Psoas muscle (tissue), 8 donors: ENCODE measurements at places on chromosomes 2 and 18. TPM values are rescaled to one million over a fixed set of nuclear protein-coding genes. Genes with fewer than 3 reads are reported as not detected.

DNA sequence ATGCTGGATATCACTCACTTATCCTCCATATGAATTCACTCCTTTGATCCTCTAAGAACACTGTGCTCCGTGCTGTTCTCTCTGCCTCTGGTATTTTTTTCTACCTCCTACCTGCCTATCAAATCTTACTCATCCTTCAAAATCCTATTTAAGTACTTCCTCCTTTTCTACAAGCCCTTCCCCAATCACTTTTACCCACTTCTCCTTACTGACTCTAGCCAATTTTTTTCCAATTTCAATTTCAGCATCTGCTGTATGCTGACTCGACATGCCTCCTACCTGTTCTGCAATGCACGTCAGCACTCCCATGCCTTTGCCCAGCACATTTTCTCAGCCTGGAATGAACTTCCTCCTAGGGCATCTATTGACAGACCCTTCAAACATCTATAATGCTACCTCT is 37.3 kb upstream of the LNPK start:
- H3K36me3 ChIP-seq = no peaks in the 10 kb centered on the region
- no peak overlapping the region for H3K27ac ChIP-seq
- no peak overlapping the region for H3K4me3 ChIP-seq
- no peaks in the 10 kb centered on the region for H3K27me3 ChIP-seq
- DNase-seq = no peak

DNA sequence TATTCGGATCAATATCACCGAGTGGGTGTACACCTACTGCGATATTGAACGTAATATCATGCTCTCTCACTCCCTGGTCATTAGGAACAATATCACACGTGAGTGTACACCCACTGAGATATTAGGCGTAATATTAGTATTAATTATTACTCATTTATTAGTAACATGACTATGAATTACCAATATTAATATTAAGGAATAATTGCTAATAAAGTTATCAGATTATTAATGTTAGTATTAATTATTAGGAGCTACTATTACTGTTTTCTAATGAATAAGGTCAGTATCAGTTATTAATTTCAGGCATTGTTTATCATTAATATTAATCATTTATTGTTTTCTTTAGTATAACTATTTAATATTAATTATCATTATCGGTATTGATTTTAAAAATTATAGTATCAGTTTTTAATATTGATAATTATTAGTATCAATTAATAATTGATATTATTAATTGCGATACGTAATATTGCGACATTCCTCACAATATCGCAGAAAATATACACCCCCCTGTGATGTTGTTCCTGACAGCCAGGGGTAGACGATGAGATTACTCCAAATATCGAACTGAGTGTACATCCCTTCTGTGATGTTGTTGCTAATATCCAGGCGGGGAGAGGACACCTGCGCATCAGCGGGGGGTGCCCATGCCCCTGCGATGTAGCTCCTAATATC is 84.2 kb downstream of the DAPL1 start:
- no peaks in the 10 kb centered on the region for H3K4me1 ChIP-seq
- no peaks in the 10 kb centered on the region for H3K36me3 ChIP-seq
- H3K27ac ChIP-seq = no peak overlapping the region
- H3K27me3 ChIP-seq = no peaks in the 10 kb centered on the region
- DNase-seq = no peak

- no peaks in the 10 kb centered on the region for H3K36me3 ChIP-seq
- no peak overlapping the region for H3K27ac ChIP-seq
- no peak for DNase-seq
- H3K27me3 ChIP-seq = no peaks in the 10 kb centered on the region
These were observed 12.2 kb downstream of the MYCN start for GRCh38 chr2:15952451-15953146.

DNA sequence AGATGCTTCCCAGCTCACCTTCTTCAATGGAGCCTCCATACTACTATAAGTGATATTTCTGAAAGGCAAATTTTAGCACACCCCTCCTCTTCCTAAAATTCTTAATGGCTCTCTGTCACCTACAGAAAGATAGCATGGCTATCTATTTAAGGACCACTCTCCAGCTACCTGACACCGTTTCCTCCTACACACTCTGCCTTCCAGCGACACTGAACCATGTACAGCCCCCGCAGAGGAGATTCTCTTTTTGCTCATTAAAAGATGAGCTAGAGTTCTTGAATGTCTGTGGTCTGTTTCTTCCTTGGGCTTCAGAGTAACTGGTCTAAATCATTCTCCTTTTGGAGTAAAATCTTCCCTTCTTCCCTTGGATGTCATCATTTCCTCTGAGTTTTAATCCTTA is 38.4 kb upstream of the GAREM1 start:
- H3K4me1 ChIP-seq = no peaks in the 10 kb centered on the region
- no peak overlapping the region for H3K4me3 ChIP-seq
- DNase-seq = no peak

DNA sequence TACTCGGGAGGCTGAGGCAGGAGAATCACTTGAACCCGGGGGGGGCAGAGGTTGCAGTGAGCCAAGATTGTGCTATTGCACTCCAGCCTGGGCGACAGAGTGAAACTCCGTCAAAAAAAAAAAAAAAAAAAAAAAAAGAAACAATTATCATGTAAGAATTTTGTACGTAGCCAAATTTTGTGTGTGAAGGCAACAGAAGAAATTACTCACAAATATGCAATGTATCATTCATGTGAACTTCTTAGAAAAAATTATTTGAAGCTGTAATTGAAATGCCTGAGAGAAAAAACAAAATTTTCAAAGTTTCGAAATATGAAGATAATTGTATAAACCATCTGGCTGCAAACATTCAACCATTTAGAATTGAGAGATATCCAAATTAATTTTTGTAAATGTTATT is 204.8 kb upstream of the PARD3B start:
- H3K4me3 ChIP-seq = no peak overlapping the region
- no peaks in the 10 kb centered on the region for H3K4me1 ChIP-seq
- H3K27ac ChIP-seq = no peak overlapping the region
- no peaks in the 10 kb centered on the region for H3K36me3 ChIP-seq
- no peak for DNase-seq

DNA sequence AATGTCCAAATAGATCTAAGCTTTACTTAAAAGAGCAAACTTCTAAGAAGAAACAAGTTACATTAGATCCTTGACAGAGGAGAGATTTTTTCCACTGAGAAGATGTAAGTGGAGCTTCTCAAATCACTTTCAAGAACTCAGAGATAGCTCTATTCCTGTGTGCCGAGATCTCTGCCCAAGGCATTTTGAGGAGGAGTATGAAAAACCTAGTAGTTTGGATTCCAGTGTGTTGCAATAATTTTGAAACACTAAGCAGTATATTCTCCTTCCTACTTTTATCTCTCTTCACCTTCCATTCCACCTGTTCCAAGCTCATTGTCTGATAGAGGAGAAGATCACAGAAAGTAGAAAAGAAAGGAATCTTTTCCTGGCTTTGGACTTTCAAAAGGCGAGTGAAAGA is 192.0 kb upstream of the TANK start:
- no peaks in the 10 kb centered on the region for H3K36me3 ChIP-seq
- no peak overlapping the region for H3K4me3 ChIP-seq
- no peaks in the 10 kb centered on the region for H3K27me3 ChIP-seq
- H3K4me1 ChIP-seq = no peaks in the 10 kb centered on the region
- no peak overlapping the region for H3K27ac ChIP-seq
- DNase-seq = no peak

DNA sequence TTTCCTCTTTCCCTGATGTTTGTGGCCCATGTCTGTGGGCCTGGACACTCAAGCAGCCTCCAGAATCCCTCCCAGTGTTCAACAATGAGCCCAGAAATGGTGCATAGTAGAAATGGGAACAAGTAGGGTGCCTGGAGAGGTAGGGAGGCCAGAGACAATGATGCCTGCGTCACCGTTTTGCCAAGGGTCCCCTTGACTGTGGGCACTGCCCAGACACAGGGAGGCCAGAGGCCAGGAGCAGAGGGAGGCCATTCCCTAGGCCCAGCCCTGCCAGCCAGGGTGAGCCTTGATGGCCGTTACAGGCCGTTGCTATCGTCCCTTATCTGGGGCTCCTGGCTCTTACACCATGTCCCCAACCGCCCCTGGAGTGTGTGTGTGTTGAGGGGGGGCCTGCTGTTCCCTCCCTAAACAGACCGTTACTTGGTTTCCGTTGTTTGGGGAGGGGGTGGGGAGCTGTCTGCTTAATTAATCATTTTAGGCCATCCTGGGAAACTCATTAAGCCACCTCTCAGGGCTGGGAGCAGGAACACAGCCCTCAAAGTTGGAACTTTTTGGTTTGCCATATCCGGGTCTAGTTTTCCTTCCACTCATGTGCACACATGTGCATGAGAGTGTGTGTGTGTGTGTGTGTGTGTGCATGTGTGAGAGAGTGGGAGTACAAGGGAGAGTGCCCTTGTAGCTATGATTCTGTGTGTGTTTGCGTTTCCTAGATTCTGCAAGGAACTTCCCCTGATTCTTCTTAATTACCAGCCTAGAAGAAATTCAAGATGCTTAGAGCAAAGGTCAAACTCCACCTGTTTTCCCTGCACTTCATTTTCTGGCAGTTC is 135.2 kb upstream of the HAAO start:
- H3K4me1 ChIP-seq = peaks cover 75% of the 10 kb centered on the region
- H3K36me3 ChIP-seq = no peaks in the 10 kb centered on the region
- DNase-seq = peak; percentile 67

DNA sequence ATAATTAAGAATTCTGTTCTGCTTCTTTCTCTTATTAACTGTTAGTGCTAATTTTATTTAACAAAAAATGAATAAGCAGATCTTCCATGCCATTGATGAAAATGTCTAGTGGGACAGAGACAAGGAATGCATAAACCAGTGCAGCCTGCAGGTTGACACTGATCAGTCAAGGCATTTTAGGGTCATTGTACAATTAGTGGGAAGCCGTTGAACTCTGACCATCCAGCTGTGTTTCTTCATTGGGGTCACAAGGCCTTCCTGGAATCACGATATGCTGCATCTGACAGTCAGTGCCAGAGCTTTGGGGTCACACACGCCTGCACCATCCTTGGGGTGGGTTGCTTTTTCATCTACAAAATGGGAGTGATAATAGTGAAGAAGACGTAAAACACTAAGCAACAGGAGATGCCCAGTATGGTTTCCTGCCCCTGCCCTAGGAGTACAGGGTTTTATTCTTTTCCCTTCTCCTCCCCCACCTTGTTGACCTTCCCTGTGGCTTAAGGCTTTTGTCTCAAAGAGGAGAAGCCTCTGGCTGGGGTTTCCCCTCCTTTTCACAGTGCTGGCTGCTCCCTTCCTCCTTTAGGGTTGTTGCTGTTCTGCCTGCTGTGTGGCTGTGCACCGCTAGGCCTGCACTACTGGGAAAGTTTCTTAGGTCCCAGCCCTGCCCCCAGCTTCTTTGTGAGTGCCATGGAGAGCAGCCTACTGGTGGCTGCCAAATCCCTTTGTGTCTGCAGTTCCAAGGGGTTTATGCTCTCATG is 245.6 kb downstream of the TPGS2 start:
- H3K4me3 ChIP-seq = no peak overlapping the region
- H3K27me3 ChIP-seq = no peaks in the 10 kb centered on the region
- H3K36me3 ChIP-seq = no peaks in the 10 kb centered on the region

DNA sequence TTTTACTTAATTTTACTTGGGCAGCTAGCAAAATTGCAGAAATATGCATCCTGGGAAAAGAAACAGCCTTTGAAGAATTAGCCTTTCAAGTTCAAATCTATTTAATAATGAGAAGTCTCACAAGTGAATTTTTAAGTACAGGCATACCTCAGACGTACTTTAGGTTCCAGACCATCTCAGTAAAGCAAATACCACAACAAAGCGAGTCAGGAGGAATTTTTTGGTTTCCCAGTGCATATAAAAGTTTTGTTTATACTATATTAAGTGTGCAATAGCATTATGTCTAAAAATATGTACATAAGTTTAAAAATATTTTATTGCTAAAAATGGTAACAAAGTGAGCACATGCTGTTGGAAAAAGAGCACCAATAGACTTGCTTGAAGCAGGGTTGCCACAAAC is 50.8 kb upstream of the TWSG1 start:
- H3K4me1 ChIP-seq = no peaks in the 10 kb centered on the region
- no peak overlapping the region for H3K27ac ChIP-seq
- H3K27me3 ChIP-seq = no peaks in the 10 kb centered on the region
- H3K4me3 ChIP-seq = no peak overlapping the region

DNA sequence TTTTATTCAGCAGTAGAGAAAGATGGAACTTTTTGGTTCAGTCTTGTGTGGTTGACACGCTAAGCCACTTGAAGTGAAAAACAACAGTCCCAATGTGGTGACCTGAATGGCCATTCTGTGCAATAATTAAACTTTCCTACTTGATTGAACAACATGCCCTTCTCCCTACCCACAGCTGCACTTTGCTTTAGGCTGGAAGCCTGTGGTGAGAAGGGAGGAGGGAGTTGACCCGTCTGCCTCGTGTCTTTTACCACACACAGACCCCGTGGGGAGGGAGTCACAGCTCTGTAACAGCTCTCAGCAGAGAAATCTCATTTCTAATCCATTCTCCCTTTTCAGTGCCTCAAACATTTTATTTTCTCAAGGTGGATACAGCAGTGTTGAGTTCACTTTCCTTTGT is 138.2 kb upstream of the PKDCC start:
- H3K4me1 ChIP-seq = peaks cover 14% of the 10 kb centered on the region
- no peaks in the 10 kb centered on the region for H3K27me3 ChIP-seq
- no peaks in the 10 kb centered on the region for H3K36me3 ChIP-seq

DNA sequence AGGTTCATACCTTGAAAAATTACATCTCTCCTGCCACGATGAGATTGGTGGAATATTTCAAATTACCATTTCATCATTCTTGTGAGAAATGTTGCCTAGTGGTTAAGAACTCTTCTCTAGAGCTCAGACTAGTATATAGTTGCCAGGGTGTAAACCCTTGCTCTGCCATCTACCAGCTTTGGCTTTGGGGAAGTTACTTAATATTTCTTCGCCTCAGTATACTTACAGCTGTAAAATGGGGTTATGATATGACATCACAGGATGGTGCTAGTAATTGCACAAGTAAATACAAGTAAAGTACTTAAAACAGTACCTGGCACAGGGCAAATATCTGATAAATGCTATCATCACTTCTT is 1.5 kb downstream of the SPOPL start:
- peak overlapping the region; percentile 95 for H3K27ac ChIP-seq
- H3K27me3 ChIP-seq = no peaks in the 10 kb centered on the region
- H3K36me3 ChIP-seq = peaks cover 7% of the 10 kb centered on the region
- H3K4me1 ChIP-seq = peaks cover 39% of the 10 kb centered on the region
- no peak for DNase-seq

DNA sequence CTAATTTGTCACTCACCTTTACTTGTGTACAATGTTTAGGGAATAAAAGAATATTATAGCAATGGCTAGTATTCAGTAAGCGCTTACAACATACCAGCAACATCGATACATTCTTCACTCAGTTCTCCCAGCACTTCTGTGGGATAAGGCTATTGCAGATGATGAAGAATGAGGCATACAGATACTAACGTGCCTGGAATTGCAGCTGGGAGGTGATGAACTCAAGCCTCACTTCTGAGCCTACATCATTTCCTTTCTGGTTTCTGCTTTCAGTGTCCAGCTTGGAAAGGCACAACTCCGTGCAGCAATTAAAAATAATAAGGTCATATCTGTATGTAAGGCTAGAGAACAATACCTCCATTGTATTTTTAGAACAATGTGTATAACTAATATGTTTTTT is 95.4 kb upstream of the AQP4 start:
- H3K4me3 ChIP-seq = no peak overlapping the region
- no peak for DNase-seq
- peaks cover 12% of the 10 kb centered on the region for H3K4me1 ChIP-seq
- no peaks in the 10 kb centered on the region for H3K27me3 ChIP-seq

Gene BCL11A
- 0.56 TPM for total RNA-seq

Gene SLC8A1
- 3.7 TPM for total RNA-seq

Gene COL4A4
- total RNA-seq = 4.6 TPM

Gene BMP10
- total RNA-seq = not detected

Gene USP34
- 49.8 TPM for total RNA-seq

Gene ACTG2
- total RNA-seq = 0.80 TPM

Gene PJVK
- 1.5 TPM for total RNA-seq

Gene PAX3
- total RNA-seq = 19.3 TPM
